Stimulated activated CD4-positive, alpha-beta T cell treated with anti-CD3 and anti-CD28 coated beads, Interleukin-1b, Interleukin-23, amount 100 ng/mL, for 4 hours (primary cell): ENCODE measurements at places on chromosomes 7 and 10.

- DNase-seq: no peak
These were observed 46.6 kb upstream of the SLC16A12 start for GRCh38 chr10:89582022-89582421.

DNA sequence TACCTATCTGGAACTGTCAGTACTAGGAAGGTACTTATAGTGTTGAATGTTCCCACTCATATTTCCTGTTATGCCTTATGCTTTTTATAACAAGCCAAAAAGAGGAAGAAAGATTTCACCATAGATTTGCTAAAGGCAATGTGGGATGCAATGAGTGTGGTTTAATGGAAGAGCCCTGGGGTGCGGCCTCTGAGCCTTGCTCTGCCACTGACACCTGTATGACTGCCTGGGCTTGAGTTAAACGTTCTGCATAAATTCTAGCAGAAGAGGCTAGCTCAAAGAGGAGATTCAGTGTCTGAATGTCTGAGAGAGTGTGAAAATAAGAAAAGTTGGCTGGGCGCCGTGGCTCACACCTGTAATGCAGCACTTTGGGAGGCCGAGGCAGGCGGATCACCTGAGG, 143.8 kb downstream of the TPST1 start:
- no peak for DNase-seq

GRCh38 chr7:70706204-70706603, 425.7 kb upstream of the GALNT17 start:
- DNase-seq: no peak

- DNase-seq: no peak
These were observed 240.4 kb downstream of the ARL4A start for GRCh38 chr7:12927635-12928434.
